RPMI7951 (cell line): ENCODE measurements at places on chromosomes 1 and 21. TPM values are rescaled to one million over a fixed set of nuclear protein-coding genes. Genes with fewer than 3 reads are reported as not detected.

The MYOG gene
- not detected in 2 replicates for total RNA-seq

The CD1E gene
- not detected in 2 replicates for total RNA-seq

The DONSON gene
- total RNA-seq: 36.8 and 48.8 TPM in 2 replicates

The TSPAN1 gene
- total RNA-seq: 0.48 TPM in 1 of 2 replicates, not detected in the other

The FMN2 gene
- 19.8 and 25.8 TPM in 2 replicates for total RNA-seq

The FCAMR gene
- total RNA-seq: not detected in 2 replicates

The IGSF3 gene
- total RNA-seq: 39.8 and 41.8 TPM in 2 replicates

The NTNG1 gene
- total RNA-seq: not detected in 2 replicates

The TMEM269 gene
- not detected in 2 replicates for total RNA-seq

The SLAMF6 gene
- total RNA-seq: not detected in 2 replicates
